ENCODE measurements at places on chromosomes 1 and 21. TPM values are rescaled to one million over a fixed set of nuclear protein-coding genes. Genes with fewer than 3 reads are reported as not detected.

The CD1C gene
- not detected for total RNA-seq

The DIO1 gene
- not detected for total RNA-seq

The ERG gene
- total RNA-seq = 1.5 TPM

The IFI6 gene
- 49.7 TPM for total RNA-seq

The B3GALT5 gene
- total RNA-seq = not detected

The RPL11 gene
- 1,395 TPM for total RNA-seq

The ILDR2 gene
- 0.67 TPM for total RNA-seq

The USH2A gene
- not detected for total RNA-seq

The EXTL1 gene
- not detected for total RNA-seq

The SPATA17 gene
- total RNA-seq = not detected

The OVAAL gene
- not detected for total RNA-seq

The LMX1A gene
- not detected for total RNA-seq

- no peak for DNase-seq
These were observed 4.0 kb downstream of the CDKN2C start for GRCh38 chr1:50973875-50974617.

GRCh38 chr1:87197156-87197555 is 131.5 kb upstream of the LMO4 start:
- no peak for DNase-seq

DNA sequence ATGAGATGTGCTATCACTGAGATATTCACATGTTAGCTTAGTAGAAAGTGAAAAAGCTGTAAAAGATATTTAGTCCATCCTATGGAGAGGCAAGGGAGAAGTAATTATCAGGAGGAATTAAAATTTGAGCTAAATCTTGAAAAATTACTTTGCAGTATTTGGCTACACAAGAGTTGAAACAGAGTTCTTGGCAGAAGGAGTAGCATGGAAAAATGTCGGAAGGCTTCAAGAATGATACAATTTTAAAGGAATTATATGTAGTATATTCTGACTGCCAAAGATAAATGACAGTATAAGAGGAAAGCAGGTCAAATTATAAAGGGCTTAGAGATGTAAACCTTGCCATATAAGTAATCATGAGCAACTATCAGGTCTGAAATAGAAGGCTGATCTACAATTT is 518.9 kb downstream of the BRINP3 start:
- no peak for DNase-seq

DNA sequence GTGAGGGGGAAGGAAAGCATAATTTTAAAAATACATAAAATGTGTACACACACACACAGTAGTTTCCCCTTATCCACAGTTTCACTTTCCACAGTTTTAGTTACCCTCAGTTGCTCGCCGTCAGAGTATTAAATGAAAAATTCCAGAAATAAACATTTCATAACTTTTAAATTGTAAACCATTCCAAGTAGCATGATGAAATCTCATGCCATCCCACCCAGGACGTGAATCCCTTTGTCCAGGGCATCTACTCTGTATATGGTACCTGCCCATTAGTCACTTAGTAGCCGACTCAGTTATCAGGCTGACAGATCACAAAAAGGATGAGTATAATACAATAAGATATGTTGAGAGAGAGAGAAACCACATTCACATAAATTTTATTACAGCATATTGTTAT is 36.2 kb downstream of the EPS15 start:
- DNase-seq = no peak

DNA sequence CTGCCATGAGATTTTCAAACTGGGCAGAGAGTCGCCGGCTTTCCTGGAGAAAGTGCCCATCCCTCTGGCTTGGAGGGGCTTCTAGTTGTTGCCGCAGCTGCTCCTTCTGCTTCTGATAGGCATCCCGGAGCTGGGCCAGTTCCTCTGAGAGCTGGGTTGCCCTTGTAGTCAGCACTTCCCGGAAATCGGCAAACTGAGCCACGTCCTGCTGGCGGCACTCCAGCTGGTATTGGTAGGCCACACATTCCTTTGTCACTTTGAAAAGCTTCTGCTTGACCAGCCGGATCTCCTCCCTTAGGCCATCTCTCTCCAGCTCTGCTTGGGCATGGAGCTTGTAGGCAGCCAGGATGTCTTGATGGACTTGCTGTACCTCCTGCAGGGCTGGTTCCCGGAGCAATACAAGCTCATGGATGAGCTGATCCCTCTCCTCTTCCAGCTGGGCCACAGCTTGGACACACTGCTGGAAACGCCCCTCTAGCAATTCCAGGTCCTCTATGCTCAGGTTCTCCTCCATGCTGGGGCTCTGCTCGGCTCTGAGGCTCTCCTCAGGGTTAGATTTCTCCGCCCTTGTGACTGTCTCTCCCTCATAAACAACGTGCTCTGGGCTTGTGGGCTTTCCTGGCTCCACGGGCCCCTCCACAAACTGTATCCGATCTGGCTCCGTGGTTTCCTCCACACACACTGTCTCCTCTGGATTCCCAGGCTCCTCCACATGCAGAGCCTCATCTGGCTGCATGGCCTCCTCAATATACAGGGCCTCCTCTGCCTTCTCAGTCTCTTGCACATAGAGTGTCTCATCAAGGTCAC is 7.3 kb downstream of the SYNC start:
- no peak for DNase-seq

DNA sequence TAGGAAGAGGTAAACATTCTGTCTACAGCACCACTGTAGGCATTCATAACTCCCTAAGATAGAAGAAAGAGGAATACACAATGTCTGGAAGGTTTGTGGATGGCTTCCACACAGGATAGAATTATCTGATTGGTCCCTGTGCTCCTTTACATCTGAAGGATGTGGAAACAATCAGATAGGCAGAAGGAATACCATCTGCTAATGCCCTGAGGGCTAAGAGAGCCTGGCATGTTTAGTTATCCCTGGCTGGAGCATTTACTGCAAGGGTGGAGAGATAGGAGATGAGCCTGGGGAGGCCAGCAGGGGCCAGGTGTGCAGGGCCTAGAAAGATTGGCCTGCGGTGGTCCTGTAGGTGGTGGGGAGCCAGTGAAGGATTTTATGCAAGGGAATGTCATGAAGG is 8.6 kb upstream of the ACBD3 start:
- DNase-seq = no peak

- DNase-seq = no peak
These were observed 108.4 kb downstream of the CNIH3 start for GRCh38 chr1:224724566-224724965.

GRCh38 chr21:45136927-45137611 is 62.7 kb downstream of the ADARB1 start:
- DNase-seq = peak; percentile 23

GRCh38 chr1:184875218-184875617 is 99.1 kb downstream of the NIBAN1 start:
- no peak for DNase-seq

- no peak for DNase-seq
These were observed 18.1 kb downstream of the B3GALT5 start for GRCh38 chr21:39630827-39631226.

DNA sequence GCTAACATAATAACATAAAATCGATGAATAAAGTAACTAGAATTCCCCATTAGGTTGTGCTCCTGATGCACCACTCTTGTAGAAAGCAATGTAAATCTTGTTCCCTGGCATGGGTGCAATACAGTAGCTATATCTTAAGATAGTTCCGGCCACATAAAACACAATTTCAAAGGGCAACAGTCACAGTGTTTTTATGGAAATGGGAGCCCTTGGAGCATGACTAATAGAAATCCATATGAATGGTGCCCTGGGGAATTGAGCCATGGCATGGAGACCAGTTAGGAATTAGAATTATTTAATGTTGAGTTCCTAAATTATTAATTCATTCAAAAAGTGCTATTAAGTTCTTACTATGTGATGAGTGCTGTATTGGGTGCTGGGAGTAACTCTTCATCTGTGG is 118.7 kb downstream of the KCNK2 start:
- DNase-seq = no peak

DNA sequence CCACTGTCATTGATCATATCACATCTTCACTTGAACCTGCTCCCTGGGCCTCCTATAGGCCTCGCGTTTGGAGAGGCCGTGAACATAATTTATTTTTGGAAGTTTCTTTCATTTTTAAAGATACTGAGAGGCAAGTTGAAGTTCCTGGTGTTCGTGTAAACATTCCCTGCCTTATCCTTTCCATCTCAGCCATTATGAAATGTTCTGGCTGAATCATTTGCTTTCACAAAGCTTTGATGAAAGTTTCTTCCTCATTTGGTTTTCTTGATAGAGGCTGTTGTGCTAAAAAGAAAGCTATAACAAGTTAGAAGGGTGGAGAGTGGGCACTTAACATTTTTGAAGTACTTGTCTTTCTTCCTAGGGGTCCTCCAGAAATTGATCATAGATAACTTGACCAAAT is 15.5 kb downstream of the CAMTA1 start:
- no peak for DNase-seq

- no peak for DNase-seq
These were observed 26.8 kb downstream of the UMODL1 start for GRCh38 chr21:42097860-42098454.

GRCh38 chr1:106268070-106268469 is 788.4 kb upstream of the PRMT6 start:
- DNase-seq = no peak

DNA sequence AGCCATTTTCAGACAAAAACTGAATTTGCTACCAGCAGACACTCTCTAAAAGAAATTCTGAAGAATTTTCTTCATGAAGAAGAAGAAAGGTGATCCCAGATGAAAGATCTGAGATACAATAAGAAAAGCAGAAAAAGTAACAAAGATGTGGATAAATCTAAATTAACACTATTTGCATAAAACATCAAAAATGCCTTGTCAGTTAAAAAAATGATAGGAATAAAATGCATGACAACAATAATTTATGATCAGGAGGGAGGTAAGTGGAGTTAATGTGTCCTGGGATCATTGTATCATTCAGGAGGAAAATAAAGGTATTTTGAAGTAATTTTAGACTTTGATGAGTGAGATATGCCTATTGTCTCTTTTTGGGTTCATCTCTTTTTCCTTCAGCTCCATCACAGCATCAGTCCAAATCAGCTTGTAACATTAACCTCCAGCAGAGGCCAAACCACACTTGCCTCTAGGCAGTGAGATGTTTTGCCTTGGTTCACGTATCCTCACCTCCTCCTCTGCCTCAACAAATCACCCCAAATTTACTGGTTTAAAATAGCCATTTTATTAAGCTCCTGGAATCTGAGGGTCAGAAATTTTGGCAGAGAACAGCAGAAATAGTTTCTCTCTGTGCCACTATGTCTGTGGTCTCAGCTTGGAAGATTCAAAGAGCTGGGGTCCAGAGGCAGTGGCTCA is 76.9 kb upstream of the HIVEP3 start:
- DNase-seq = no peak

DNA sequence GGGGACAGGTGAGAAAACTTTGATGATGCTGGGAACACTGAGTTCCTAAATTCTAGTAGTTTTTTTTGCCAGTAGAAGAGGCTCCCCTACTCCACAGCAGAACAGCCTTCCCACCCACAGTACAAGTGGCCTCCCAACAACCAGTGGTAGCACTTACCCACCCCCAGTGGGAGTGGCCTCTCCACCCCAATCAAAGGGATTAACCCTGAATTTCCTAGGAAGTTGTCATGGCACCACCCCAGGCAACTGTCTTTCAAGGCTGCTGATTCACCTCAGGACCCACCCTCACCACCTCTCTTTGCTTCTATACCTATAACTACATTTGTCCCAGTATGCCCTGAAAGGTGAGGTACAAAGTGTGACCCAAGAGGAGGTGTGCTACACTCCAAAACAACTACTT is 81.4 kb upstream of the PRDX6 start:
- DNase-seq = no peak

GRCh38 chr21:30695956-30696355 is 22.6 kb downstream of the KRTAP21-3 start:
- DNase-seq = no peak

GRCh38 chr1:46692811-46693770 is 21.4 kb downstream of the TEX38 start:
- DNase-seq = no peak

DNA sequence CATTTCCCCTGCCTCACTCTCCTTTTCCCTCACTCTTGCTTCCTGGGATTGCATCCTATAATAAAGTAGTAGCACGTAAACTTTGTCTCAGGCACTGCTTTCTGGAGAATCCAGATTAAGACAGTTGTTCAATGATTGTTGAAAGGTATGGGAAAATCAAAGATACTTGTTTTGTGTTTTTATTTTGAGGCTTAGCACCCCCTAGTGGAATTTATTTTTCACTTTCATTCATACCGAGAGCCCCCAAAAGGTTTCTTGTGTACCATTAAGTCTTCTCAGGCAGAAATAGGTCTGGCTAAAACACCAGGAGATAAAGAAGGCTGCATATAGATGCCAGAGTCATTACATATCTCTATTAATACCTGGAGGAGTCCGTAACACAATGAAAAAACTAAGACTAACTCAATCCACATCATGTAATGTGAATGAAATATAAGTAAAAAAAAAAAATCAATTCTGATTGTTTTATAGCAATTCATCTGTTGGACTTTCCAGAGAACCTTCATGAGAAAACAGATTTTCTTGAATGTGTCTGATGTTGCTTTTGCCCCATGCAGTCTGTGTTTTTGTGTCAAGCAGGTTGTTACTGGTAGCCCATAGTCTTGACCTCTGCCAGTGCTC is 103.5 kb downstream of the RPE65 start:
- DNase-seq = no peak

DNA sequence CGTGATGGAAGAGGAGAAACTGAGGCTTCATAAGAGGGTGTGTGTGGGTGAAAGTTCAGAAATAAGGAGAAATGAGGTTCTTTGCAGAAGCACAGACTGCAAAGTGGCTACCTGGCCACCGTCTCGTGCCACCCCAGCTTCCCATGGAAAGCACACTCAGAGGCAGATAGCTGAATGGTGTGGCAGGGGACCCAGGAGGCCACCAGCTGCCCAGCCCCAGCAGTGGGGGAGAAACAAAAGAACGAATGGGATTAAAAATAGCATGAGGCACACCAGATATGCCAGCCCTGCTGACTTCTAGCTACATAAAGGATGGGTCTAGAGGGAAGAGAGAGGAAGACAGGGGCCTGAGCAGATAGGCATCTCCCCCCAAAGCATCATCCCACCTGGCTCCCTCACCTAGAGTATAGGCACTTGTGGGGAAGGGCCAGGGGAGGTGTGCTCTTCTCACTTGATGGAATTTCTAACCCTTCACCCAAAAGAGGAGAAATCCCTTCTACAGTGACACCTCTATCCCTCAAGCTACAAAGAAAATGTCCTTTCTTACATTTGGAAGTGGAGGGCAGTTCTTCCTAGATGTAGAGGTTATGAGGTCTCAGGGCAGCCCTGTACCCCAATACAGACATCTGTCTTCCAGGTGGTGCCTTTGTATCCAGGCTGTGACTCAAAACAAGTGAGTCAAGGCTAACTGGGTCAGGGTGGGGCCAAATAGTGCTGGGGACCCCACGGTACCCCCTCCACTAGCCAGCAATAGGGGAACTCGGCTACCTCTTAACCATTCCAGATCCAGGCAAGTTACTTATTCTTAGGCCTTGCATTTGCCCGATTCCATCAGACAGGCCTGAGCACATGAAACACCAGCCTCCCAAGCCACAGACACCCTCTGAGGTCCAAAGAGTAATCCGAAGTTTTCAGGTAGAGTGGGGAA is 3.5 kb downstream of the HDGF start:
- DNase-seq = no peak

GRCh38 chr1:100793659-100794058 is 74.1 kb downstream of the VCAM1 start:
- DNase-seq = no peak

All from CD4-positive, CD25-positive, alpha-beta regulatory T cell (primary cell).